ENCODE measurements at places on chromosomes 1 and 21.

DNA sequence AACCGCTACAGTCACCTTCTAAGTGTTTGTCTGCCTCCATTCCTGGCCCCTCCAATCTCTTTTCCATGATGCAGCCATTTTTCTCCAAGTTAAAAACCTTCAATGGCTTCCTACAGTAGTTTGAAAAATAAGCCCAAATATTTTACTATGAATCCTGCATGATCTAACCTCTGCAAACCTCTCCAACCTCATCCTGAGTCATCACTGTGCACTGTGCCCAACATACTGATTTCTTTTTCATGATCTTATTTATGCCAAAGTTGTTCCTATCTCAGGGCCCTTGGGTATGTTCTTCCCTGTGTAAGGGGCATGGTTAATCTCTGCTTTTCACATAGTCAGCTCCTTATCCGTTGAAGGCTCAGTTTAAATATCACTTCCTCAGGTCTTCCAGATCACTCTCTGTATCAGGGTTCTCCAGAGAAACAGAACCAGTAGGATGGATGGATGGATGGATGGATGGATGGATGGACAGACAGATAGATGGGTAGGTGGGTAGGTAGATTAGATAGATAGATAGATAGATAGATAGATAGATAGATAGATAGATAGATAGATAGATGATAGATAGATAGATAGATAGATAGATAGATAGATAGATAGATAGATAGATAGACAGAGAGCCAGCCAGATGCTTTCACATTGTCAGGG is 18.1 kb upstream of the PTPN14 start:
- peak; percentile 67 for DNase-seq

DNA sequence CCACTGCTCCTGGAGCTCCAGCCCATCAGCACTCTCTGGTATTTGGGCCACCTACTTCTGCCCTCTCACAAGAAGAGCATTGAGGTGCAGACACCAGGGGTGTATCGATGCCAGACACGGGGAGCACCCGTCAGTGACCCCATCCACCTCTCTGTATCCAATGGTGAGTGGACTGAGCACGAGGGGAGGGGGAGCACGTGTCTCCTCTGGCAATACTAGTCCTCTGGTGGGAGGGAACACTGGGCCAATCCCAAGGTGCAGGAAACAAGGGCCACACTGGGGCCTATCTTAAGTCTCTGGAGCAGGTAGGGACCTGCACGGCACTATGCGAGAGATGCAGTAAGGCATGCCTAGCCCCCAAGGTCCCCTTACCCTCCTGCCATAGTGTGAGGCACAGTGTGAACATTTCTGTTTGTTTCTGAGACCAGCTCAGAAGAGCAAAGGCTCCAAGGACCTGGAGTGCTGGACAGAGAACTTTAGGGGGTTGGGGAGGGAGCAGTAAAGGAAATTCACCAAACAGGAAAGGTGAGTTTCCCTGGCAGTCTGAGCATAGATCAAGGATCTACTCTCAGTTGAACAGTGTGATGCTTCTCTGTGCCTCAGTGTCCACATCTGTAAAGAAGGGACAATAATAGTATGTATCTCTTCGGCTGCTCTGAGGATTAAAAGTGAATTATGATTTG is 2.3 kb downstream of the FCRLB start:
- DNase-seq = no peak

DNA sequence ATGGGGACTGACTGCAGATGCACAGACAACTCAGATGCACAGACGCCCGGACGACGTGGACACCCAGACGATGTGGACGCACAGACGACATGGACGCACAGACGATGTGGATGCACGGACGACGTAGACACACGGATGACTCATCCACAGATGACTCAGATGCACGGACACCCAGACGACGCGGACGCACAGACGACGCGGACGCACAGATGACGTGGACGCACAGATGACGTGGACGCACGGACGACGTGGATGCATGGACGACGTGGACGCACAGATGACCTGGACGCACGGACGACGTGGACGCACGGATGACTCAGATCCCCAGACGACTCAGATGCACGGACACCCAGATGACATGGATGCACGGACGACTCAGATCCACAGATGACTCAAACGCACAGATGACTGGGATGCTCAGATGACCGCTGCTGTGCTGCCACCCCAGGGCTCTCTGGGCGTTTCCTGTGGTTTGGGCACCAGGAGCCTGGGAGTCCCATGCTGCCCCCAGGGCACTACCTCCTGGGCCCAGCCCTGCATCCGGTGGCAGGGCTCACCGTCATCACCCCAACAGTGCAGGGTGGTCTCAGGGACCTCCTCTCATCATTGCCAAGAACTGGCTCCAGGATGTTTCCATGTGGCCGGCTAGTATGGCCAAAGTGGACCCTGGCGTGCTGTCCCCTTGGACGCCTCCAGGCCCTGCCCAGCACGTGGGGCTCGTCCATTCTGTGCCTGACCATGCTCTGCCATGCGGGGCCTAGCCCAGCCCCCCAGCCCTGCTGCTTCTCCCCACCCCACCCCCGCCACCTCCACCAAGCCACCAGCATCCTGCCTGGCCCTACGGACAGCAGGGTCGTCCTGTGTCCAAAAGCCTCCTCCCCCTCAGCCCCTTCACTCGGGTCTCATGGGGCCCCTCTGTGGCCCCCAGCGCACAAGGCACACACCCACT is 14.0 kb downstream of the FAAP20 start:
- DNase-seq = peak; percentile 21

- no peak for DNase-seq
These were observed 21.9 kb upstream of the MNDA start for GRCh38 chr1:158809256-158809655.

- no peak for DNase-seq
These were observed 59.9 kb downstream of the LDLRAD2 start for GRCh38 chr1:21871943-21872342.

GRCh38 chr1:87030740-87031690 is 116.6 kb downstream of the HS2ST1 start:
- no peak for DNase-seq

DNA sequence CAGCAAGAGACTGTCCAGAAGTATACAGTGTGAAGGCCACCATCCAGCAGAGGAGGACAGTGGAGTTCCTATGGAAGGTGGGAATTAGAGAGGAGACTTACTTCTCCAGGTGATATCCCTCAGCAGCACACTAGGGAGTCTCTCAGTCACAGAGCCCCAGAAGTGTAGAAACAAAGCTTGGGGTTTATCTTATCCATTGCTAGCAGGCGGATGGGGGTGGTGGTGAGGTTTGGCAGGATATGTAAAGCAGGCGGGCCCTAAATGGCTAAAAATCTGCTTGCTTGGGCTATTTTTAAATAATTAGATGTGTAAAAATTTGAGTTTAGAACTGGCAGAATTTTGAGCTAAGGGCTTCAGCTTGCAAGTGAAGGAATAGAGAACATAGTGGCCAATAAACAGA is 50.1 kb upstream of the RGS18 start:
- DNase-seq = no peak

DNA sequence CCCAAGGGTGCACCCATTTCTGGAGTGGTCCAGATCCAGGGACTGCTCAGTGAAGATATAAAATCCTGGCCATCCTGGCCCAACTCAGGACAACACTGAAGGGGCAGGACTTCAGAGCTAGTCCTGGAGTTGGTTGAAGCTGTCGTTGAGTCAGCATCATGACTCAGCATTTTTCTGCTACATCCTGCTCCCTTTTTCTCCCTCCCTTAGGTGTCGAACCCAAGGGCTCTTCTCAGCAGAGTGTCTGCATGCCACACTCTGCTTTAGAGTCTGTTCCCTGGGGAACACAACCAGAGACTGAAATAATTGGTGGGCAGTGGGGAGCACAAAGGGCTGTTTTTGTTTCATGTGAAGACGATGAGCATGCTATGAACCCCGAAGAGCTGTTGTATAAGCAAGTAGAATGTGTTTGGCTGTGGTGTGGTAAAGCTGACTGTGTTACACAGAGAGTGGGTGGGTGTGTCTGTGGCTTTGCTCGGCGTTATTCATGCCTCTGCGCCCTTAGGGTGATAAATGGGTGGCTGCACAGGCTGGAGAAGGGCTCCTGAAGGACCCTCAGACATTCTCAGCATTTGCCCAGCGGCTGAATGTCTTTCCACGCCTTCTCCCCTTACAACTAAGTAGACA is 167.2 kb downstream of the CYYR1 start:
- DNase-seq = peak; percentile 90

- DNase-seq = peak; percentile 41
These were observed 19.4 kb downstream of the CLIC6 start for GRCh38 chr21:34688145-34688544.

- no peak for DNase-seq
These were observed 71.4 kb downstream of the LRRC7 start for GRCh38 chr1:69639159-69639558.

GRCh38 chr21:46368533-46369285 is 44.8 kb downstream of the PCNT start:
- DNase-seq = no peak

GRCh38 chr1:234656944-234657654 is 47.1 kb upstream of the IRF2BP2 start:
- DNase-seq = peak; percentile 99

DNA sequence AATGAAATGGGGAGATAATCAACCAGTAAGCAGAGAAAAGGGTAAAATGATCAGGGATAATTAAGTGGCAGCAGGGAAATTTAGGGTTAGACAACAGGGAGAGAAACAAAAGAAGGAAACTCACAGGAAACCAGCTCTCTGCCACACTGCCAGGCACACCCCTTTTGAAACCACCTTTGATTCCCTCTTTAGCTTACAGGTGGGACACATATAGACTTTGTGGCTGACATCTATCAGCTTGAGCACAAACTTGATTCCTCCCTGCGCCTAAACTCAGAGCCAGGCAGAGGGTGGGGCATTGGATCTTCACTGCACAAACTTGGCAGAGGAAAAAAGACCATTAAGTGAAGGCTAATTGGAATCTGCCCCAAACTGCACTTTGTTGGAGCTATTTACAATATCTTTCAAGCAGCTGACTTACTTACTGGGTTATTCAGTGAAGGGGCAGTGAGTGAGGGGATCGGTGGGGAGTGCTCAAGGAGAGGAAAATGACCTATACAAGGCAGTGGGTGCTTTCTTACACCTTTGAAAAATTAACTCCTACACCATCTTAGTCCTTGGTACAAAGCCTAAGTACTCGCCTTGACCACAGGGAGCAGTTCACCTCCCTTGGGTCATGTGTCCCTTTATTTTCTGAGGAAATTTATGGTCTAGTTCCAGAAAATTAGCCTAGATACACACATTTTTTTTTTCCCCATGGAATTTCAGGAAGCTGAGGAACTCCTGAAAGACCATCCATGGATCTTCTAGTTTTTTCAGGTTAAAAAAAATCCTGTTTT is 60.2 kb downstream of the PBX1 start:
- no peak for DNase-seq

DNA sequence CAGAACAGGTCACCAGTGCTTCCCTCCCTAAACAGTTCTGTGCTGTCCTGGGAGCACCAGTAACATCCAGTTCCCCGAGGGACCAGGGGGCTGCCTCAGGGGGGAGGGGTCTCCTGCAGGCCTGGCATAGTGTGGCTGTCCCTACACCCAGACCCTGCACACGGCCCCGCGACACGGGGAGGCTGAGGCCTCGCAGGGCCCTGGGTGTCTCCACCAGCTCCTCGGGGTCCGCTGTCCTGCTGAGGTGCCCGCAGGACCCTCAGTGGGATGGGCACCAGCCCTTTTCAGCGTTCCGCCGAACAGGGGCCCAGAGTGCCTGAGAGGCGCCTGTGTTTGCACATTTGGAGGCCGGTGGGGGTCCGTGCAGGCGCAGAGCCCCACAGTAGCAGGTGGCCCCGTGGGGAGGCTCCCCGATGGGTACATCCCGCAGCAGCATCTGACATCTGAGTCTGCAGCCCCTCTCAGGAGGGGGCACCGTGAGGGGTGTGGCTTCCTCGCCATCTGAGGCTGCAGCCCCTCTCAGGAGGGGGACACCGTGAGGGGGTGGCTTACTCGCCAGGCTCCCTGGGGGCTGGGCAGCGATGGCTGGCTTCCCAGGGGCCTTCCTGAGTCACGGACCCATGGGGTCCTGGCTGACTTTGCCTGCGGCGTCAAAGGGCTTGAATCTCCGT is 18.5 kb upstream of the C1orf159 start:
- DNase-seq = no peak

DNA sequence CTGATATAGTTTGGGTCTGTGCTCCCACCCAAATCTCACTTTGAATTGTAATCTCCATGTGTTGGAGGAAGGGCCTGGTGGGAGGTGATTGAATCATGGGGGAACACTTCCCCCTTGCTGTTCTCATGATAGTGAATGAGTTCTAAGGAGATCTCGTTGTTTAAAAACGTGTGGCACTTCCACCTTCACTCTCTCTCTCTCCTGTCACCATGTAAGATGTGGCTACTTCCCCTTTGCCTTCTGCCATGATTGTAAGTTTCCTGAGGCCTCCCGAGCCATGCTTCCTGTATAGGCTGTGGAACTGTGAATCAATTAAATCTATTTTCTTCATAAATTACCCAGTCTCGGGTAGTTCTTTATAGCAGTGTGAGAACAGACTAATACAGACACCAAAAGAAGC is 40.4 kb downstream of the FRRS1 start:
- DNase-seq = no peak

DNA sequence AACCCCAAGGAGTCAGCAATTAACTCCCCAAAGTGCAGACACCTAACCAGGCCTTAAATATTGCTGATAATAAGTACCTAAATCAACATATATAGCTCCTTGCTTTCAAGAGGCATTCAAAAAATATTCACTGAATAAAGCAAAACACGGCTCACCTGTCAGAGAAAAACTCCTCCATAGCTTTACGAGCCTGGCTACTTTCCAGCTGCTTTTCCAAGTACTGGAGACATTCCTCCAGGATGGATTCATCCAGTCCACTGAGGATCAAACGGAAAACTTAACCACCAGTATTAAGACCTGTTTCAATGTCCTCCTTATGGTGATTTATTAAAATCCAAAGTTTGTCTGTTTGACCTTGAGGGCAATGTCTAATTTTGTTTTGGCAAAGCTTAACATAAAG is 44.6 kb downstream of the UBR4 start:
- no peak for DNase-seq

DNA sequence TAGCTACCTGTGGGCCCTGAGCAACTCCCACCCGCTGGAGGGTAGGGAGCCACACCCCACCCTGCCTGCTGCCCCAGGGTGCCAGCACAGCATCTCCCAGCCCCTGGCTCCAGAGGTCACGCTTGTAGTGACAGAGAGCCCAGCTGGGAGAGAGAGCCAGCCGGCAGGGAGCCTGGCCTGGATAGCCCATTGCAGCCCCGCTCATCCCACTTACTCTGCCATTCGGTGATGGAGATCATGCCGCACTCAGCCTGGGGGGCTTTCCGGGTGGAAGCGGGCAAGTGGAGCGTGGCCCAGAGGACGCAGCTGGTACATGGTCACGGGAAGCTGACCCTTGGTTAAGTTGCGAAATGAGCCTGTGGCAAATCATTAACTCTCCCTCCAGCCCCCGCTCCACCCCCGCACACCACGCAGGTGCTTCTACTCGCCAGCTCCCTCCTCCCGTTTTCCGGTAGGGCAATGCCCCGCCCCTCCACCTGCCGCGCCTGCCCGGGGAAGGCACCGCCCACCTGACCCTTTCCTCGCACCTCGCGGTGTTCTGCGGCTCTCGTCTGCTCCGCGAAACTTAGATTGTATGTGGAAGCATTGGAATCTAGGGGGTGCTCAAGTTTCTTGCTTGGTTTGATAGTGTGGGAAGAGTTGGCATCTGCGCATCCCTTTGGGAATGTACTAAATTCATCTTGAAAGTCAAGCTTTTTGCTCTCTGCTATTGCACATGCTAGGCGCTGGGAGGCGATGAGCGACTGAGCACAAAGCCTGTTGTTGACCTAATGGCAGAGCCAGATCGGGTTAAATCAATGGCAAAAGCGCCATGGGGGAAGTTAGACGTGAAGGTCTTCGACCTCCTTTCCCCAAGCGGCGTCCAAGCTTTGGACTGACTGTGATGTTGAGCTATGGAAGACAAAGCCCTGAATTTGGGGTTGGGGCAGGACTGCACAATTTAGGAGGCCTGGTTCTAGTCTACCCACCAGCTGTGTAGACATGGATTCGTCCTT is at the start of gene GOLT1A:
Gene GOLT1A, minus strand, starts transcription at position 321 of the 995 bp plus-strand sequence. Its CDS starts 82 bp downstream, at position 239.
- DNase-seq = peak; percentile 88

Measured in cardiac fibroblast (primary cell).